ENCODE measurements at places on chromosomes 4 and X. TPM values are rescaled to one million over a fixed set of nuclear protein-coding genes. Genes with fewer than 3 reads are reported as not detected.
A peak's percentile ranks its signal among the peaks of the same experiment; 100 is the strongest.

GRCh38 chr4:19285146-19285545 lies 966.6 kb upstream of the SLIT2 start:
- no peaks in the 10 kb centered on the region for H3K36me3 ChIP-seq
- no peaks in the 10 kb centered on the region for H3K4me1 ChIP-seq
- no peak for DNase-seq

The MAGEA1 gene
- total RNA-seq = not detected

- no peaks in the 10 kb centered on the region for H3K36me3 ChIP-seq
- no peaks in the 10 kb centered on the region for H3K4me1 ChIP-seq
- no peak overlapping the region for H3K4me3 ChIP-seq
- no peak for DNase-seq
- no peaks in the 10 kb centered on the region for H3K27me3 ChIP-seq
These were observed 141.9 kb downstream of the THOC2 start for GRCh38 chrX:123590842-123591486.

DNA sequence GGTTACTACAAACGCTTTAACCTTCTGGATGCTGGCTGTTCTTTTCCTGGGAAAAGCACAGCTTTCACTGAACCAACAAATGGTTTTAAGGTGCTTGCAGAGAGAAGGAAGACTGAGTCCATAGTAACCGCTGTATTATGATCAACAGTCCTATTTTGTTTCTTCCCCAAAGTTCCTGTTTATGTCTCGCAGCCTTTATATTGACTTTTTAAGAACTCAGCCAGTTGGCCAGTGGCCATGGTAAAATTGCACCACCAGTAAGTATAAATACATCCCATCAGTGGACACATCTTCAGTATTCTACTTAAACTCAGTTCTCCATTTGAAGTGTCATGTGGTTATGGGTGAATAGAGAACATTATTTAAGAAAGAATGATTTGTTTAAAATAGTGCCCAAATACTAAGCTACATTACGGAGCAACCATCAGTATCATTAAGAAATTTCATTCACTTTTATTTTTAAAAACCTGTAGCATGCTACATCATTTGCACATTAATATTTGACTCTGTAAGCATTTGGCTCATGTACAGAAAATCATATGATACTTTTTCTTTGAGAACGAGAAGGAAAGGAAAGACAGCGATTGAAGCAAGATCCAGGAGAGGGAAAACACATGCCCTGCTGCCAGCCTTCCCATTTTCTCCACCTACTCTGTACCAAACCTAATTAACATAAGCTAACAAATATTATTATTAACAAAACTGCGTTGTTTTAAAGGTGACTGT lies 287.0 kb downstream of the ARHGAP24 start:
- no peak for DNase-seq
- H3K36me3 ChIP-seq = no peaks in the 10 kb centered on the region
- H3K4me3 ChIP-seq = no peak overlapping the region
- H3K27ac ChIP-seq = no peak overlapping the region

The ARX gene
- total RNA-seq = not detected

GRCh38 chr4:80097400-80098177 lies 24.6 kb upstream of the ANTXR2 start:
- DNase-seq = no peak
- H3K27ac ChIP-seq = no peak overlapping the region
- no peaks in the 10 kb centered on the region for H3K4me1 ChIP-seq
- H3K4me3 ChIP-seq = no peak overlapping the region

The CENPE gene
- total RNA-seq = 2.7 TPM

The CPZ gene
- total RNA-seq = not detected

The OTC gene
- total RNA-seq = not detected

GRCh38 chrX:110280954-110281353 lies 36.9 kb downstream of the AMMECR1 start:
- H3K36me3 ChIP-seq = no peaks in the 10 kb centered on the region
- no peaks in the 10 kb centered on the region for H3K27me3 ChIP-seq
- DNase-seq = no peak
- no peak overlapping the region for H3K4me3 ChIP-seq
- no peaks in the 10 kb centered on the region for H3K4me1 ChIP-seq
- no peak overlapping the region for H3K27ac ChIP-seq

GRCh38 chr4:4524364-4524763 lies 17.5 kb downstream of the STX18 start:
- H3K4me3 ChIP-seq = no peak overlapping the region
- H3K27me3 ChIP-seq = no peaks in the 10 kb centered on the region
- no peak overlapping the region for H3K27ac ChIP-seq
- H3K36me3 ChIP-seq = no peaks in the 10 kb centered on the region
- DNase-seq = peak; percentile 1

- DNase-seq = no peak
- H3K36me3 ChIP-seq = no peaks in the 10 kb centered on the region
- H3K4me1 ChIP-seq = no peaks in the 10 kb centered on the region
- H3K4me3 ChIP-seq = no peak overlapping the region
- no peaks in the 10 kb centered on the region for H3K27me3 ChIP-seq
These were observed 62.4 kb upstream of the RXFP1 start for GRCh38 chr4:158459085-158459820.

The ADRA2C gene
- not detected for total RNA-seq

The SLC2A9 gene
- 2.2 TPM for total RNA-seq

The CHM gene
- total RNA-seq = 6.3 TPM

DNA sequence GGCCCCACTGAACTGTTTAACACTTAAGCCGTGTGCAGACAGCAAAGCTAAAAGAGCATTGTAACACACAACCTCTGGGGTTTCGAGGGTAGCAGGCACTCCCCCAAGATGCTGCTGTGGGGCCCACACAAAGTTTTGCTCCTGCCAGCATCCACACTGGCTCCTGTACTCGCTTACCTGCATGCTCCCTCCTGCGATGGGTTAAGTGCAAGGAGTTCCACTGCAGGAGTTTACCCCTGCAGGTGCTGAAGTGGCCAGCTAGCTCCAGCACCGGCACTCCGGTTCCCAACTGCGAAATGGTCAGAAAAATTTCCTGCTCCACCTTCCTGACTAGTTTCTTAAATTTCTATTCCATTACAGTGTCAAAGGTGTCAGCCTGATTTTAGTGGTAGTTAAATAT lies 443.5 kb downstream of the PCDH10 start:
- no peaks in the 10 kb centered on the region for H3K27me3 ChIP-seq
- DNase-seq = no peak
- no peak overlapping the region for H3K27ac ChIP-seq
- H3K36me3 ChIP-seq = no peaks in the 10 kb centered on the region
- no peak overlapping the region for H3K4me3 ChIP-seq

The SORCS2 gene
- not detected for total RNA-seq

The OPHN1 gene
- not detected for total RNA-seq

DNA sequence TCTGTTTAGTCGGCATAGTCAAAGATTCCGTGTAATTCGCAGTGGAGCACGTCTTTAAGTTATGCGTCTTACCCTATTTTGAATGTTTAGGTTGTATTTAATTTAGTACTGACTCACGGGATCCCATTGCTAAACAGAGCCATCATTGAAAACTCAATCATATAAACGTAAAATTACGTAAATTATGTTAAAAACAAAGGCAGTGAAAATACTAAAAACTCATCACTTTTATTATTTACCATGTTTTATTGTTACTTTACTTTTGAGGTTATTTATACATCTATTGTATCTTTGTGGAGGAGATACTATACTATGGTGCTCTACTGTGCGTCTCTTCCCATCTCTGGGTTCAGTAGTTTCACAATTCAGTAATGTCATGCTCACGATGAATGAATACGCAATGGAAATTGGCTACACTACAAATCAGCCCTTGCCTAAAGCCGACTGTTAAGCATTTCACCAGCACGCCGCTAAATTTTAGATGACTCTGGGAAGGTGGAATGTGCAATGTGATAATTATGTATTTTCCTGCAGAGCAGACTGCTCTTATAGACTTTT lies 944 bp downstream of the FUNDC2 start:
- H3K36me3 ChIP-seq = no peaks in the 10 kb centered on the region
- H3K27ac ChIP-seq = peak overlapping the region; percentile 94
- H3K4me3 ChIP-seq = peak overlapping the region; percentile 88
- H3K4me1 ChIP-seq = peaks cover 8% of the 10 kb centered on the region

GRCh38 chr4:181820553-181820952 lies 422.6 kb upstream of the TENM3 start:
- H3K4me3 ChIP-seq = no peak overlapping the region
- no peak overlapping the region for H3K27ac ChIP-seq
- H3K36me3 ChIP-seq = no peaks in the 10 kb centered on the region
- no peak for DNase-seq

The FGF13 gene
- not detected for total RNA-seq

- DNase-seq = no peak
- H3K27me3 ChIP-seq = no peaks in the 10 kb centered on the region
- H3K4me3 ChIP-seq = no peak overlapping the region
- H3K27ac ChIP-seq = no peak overlapping the region
These were observed 65.6 kb downstream of the ATXN3L start for GRCh38 chrX:13254076-13254785.

DNA sequence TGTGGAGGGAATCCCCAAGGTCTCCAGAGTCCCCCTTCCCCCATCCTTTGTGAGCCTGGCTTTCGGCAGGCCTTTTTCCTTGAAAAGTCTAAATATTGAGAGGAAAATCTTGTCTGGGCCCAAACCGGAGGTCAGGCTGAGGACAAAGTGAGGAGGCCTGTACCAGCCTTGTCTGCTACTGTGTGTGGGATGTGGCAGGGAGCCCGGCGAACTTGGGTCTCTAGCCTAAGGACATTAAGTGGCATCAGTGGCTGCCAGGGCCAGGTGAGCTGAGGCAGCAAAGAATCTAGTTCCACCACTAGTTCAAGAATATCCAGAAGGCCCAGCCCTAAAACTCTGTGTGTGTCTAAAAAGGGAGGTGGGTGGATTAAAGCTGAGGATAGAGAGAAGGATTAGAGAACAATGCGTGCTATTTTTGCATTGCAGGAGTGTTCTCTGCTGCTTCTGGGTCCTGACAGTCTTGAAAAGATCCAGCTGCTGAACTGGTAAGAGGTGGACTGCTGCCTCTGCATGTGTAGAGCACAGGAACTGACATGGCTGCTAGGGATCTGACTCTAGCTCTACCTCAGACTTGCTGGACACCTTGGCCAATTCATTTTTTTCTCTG lies 1.2 kb upstream of the AMER1 start:
- H3K4me3 ChIP-seq = peak overlapping the region; percentile 86
- H3K4me1 ChIP-seq = peaks cover 24% of the 10 kb centered on the region
- peak overlapping the region; percentile 90 for H3K27ac ChIP-seq
- no peaks in the 10 kb centered on the region for H3K27me3 ChIP-seq
